ENCODE measurements at places on chromosomes 3 and 15.
A peak's percentile ranks its signal among the peaks of the same experiment; 100 is the strongest.

DNA sequence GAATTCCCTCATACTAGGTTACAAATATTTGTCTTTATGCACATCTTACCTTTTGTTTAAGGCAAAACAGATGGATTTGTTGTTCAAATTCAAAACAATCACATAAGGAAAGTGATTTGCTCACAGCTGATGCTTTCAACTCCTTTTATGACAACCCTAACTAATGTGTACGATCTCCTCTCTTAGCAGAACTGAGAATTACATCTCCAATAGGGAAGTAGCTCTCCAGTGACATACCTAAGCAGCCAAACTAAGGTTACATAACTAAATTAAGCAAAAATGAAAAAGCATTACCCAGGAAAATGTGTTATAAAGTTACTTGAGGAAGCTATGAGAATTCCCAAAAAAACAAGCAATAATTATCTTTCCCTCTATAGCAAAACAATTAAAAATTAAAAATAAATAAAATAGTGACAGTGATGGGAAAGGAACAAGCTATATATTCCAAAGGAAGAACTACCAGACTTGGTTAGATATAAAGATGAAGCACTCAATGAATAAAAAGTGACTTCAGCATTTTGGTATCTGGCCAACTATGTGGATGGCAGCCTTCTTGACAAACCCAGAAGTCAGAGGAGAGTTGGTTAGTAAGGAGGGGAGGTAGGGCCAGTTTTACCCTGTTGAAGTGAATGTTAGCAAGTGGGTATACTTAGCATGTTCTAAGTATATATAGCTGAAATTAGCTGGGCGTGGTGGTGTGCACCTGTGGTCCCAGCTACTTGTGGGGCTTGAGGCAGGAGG lies 32.4 kb downstream of the PEAK1 start:
- peak; percentile 24 for DNase-seq

GRCh38 chr3:45234250-45234649 lies 8.2 kb upstream of the TMEM158 start:
- DNase-seq: no peak

DNA sequence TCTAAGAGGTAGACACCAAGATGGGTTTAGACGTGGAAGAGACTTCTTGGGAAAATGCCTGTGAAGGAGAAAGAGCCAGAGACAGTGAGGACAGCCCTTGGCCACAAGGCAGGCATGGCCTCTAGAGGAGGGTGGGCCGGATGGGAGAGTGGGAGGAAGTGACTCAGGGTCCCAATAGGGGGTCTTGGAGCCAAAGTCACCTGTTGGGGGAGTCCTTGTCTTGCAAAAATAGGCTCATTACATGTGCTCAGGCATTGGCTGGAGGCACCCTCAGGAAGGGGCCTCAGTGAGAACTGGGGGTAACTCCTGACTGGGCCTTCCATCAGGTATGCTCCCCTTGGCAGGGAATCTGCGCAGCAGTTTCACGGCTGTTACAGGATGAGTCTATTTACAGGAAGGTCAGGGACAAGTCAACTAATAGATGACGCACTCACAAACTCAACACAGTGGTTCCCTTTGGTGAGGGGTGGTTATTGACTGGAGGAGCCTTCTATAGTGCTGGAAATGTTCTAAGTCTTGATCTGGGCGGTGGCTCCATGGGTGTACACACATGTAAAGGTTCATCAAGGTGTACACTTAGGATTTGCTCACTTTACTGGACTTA lies 259.6 kb downstream of the XXYLT1 start:
- DNase-seq: no peak

GRCh38 chr3:64945171-64945729 lies 257.4 kb upstream of the ADAMTS9 start:
- DNase-seq: no peak

- no peak for DNase-seq
These were observed 57.8 kb downstream of the NCEH1 start for GRCh38 chr3:172653004-172653572.

DNA sequence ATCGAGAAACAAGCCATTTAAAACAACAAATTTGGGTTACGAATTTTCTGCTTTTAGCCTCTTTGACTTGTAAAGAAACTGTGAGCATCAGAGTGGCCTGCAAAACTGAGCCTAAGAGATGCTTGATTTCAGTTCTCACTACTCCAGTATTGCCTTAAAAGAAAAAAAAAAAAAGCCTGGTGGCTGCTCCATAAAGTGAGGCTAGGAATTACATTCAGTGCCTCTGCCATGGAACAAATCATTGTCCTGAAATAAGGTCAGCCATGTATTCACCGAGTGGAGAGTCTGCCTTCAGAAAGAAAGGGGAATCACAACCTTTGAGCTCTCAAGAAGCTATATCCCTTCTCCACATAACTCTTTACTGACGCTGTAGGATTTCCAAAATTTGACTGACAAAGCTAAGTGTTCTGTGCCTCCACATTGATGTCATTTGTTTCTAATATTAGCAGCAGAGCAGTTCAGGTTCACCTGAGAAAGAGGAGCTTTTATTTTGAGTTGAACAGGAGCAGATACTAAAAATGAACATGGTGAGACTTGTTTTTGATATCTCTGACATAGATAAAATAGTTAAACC lies 137.3 kb downstream of the SSR3 start:
- no peak for DNase-seq

- no peak for DNase-seq
These were observed 16.1 kb downstream of the MAP2K1 start for GRCh38 chr15:66402761-66403284.

GRCh38 chr3:28317438-28318022 lies 31.0 kb upstream of the ZCWPW2 start:
- no peak for DNase-seq

DNA sequence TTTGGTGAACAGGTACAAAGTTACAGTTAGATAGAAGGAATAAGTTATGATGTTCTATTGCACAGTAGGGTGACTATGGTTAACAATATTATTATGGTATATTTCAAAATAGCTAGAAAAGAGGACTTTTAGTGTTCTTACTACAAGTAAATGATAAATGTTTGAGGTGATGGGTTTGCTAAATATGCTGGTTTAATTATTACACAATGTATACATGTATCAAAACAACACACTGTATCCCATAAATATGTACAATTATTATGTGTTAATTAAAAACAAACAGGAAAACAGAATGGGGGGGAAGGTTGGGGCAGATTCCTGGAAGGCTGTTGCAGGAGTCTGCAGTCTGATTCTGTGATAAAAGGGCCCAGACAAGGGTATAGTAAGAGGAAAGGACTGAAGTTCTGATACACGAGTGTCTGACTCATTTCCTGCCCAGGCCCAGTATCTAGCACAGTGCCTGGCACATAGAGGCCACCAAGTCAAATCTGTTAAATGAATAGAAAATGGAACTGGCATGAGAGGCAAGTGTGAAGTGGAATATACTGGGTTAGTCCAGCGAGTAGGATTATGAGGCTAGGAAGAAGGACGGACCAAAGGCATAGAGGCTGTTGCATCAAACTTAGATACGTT lies 7.2 kb upstream of the ENTPD3 start:
- DNase-seq: no peak

GRCh38 chr3:161275919-161276318 lies 54.8 kb downstream of the NMD3 start:
- DNase-seq: peak; percentile 92

DNA sequence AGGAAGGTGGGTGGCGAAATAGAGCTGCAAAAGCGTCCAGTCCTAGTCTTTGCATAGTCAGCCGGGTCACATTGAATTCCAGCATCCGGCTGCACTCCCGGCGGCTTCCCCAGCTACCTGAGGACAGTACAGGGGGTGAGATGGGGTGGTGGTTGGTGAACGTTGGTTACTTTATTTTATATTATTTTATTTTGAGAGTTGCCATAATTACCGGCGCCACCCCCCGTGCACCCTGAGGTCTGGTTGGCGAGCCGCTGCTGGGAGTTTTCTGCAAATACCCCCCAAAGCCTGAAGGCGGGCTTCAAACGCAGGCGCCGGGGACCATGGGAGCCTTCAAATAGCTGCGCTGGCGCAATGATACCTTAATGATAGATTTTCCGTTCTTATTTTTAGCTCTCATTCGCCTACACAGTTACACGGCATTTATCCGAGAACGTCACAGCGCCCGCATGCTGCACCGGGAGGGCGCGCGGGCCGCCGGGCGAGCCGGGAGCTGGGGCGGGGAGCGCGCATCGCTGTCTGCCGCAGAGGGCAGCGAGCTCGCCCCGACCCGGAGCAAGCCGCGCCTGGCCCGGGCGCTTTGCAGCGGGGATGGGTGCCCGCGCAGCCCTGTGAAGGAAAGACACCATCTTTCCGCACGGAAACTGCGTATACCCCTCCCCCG lies 756 bp upstream of the RASGRF1 start:
- no peak for DNase-seq

GRCh38 chr3:181705086-181705480 lies 6.6 kb upstream of the SOX2 start:
- DNase-seq: no peak

DNA sequence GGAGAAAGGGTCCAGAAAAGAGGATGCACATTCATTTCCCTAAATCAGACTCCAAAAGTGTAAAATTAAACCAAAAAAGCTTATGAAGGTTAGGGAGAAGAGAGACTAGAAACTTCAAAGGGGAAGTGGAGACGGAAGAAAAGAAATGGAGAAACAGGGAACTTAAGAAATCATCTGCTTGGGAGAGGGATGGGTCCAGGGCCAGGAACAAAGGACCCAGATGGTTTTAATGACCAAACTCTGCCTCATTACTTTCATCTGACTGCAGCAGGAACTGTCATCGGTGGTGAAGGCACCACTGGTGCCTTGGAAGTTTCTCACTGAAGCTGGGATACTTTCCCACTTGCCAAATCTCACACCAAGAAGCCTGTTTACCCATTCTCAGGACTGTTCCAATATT lies 70.5 kb upstream of the SLC4A7 start:
- no peak for DNase-seq

GRCh38 chr3:142489572-142490323 lies 41.9 kb upstream of the XRN1 start:
- DNase-seq: no peak

DNA sequence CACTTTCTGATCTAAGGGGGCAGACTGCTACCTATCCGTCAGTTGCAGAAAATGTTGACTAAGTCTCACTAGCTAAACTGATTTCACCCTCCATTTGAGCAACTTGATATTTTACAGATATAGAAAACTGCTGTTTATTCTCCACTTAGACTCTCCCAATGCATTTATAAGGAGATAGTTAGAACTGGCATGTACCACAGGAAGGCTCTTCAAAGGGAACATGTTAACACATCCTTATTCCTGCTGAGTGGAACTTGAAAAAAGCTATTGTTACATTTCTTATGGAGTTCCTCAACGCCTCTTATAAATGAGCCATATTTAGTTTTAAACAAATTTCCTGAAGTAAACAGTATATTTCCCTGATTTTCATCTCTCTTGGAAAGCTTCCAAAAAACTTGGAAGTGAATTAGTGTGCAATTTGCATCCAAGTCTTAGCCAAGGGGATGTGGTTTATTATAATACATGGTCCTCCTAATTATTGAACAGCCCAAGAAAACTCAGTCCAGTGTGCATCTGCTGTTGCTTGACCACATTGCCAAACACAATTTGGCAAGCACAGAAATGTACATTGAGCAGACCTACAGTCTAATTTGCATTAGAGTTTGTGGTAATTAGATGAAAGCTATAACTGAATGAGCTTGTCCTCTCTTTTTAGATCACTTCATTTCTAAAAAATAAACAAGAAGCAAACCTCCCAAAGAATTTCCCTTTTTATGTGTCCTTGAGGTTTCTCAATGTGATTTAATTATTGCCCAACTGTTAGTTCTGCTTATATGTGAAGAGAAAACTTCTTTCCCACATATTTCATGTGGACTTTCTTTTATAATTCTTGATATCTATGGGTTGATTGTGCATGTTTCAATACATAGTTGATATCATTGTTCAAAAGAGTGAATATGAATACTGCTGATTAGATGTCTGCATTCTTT lies 72.6 kb upstream of the DPH6 start:
- DNase-seq: peak; percentile 19

DNA sequence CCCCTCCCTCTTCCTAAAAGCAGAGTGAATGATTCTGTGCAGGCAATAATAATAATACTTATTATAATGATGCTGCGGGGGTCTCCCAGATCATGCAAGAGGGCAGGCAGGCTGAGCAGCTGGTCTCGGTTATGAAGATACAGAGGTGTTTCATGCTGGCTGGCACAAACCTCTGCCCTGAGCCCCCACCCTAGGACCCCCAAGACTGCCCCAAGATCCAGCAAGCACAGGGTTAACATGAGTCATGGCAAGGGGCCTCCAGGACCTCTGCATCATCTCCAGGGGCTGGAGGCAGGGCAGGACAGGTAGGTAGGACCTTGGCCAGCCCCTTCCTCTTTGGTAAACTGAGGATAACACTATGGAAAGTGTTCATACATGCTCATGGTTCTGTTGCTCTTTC lies 2.7 kb downstream of the MGLL start:
- no peak for DNase-seq

DNA sequence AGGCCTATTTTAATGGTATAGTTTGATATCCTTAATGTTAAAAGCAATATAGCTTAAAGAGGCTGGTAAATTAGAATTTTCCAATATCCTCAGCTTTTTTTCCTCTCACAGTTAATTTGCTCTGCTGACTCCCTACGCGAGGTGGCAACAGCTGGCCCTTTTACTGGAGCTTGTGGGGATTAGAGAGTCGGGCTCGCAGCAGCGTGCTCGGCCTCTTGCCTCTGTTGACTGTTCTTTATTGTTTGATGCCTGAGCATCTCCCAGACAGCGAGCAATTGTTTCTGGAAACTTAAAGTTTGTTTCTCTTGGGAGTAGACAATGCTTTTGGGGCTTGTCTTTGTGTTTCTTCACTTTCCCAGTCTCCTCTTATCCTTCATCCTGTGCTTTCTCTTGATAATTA lies 80.8 kb downstream of the OPA1 start:
- DNase-seq: no peak

DNA sequence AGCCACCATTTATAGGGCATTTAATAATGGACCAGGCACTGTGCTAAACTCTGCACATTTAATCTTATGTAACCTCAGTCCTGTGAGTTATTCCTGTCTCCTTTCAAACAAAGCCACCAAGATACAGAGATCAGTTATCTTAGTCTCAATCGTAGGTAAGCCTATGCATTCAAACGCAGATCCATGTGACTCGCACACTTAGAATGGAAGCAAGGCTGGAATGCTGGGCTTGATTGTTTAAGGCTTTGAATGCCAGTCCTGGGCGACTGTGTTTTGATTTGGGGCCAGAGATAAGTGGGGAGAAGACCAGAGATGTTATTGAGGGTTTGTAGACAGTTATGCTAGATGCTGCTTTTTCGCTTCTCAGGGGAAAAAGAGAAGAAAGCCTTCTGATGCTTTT lies 22.2 kb downstream of the MED12L start:
- DNase-seq: no peak

DNA sequence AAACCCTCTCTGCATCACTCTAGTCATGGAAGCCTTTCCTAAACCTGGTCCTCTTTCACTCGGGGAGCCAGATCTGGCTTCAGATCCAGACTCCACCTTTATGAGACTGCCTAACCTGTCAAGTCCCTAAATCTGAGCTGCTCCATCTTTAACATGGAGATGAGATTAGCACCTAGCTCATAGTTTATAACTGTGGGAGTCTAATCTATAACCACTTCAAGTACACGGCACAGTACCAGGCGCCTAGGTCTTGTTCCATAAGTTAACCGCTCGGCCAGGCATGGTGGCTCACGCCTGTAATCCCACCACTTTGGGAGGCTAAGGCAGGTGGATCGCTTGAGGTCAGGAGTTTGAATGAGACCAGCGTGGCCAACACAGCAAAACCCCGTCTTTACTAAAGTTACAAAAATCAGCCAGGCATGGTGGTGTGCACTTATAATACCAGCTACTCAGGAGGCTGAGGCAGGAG lies 30.3 kb downstream of the TPM1 start:
- DNase-seq: no peak

- no peak for DNase-seq
These were observed 686.5 kb downstream of the IGSF11 start for GRCh38 chr3:118348169-118348557.

Data from NCI-H526 (cell line).